ENCODE measurements at places on chromosomes 3 and 15.

DNA sequence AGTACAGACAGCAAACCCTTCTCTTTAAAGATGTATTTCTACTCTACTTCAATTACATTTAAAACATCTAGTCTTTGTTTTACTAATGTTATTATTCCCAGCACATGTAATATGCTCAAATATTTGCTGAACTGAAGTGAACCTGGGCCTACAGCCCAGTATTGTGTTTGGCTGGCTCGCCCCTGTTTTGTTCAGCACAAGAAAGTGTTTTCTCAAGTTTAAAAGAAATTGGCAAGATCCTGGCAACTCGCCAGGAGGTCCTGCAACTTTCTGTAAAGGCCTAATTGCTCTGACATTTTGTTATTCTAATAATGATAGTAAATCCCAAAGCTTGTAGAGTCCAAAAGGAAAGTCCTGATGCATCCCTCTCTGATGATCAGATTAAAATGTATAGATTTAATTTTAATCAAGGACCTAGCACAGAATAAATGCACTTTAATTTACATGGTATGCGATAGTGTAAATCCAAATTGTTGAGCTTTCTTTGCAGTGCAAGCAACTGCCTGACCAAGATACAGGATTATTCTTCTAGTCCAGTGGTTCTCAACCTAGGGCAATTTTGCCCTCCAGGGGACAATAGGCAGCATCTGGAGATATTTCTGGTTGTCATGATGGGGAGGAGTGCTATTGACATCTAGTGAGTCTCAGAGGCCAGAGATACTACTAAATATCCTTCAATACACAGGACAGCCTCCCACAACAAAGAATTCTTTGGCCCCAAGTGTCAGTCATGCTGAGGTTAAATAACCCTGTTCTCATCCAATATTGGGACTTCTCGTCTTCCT is 35.7 kb upstream of the TMOD3 start:
- no peak for DNase-seq

- no peak for DNase-seq
These were observed 42.0 kb downstream of the SEMA5B start for GRCh38 chr3:122985539-122985938.

- DNase-seq: no peak
These were observed 14.3 kb upstream of the CCNL1 start for GRCh38 chr3:157174290-157174648.

- no peak for DNase-seq
These were observed 86.1 kb downstream of the ATP10A start for GRCh38 chr15:25777037-25777436.

DNA sequence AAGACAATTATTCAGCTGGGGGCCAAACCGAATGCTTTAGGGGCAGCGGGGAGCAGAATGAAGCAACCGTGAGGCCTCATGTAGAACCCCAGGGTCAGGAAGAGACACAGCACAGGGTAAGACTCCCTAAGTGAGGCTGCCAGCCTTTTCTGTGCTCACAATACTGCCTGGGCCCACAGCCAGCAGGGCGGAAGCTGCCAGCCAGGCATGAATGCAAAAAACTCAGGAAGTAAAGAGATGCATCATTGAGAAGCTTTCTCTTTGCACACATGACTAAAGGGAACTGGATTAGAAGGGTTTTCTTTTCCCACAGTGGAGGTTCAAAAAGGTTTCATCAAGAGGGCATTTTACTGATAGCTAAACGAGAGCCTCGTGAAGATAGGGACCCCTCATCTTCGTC is 33.3 kb downstream of the CA12 start:
- no peak for DNase-seq
